ENCODE measurements at places on chromosomes 12 and 14.

- DNase-seq = no peak
Observed at GRCh38 chr12:93080452-93080851, 151.4 kb upstream of the EEA1 start.

- no peak for DNase-seq
Observed at GRCh38 chr12:103679421-103680170, 92.5 kb downstream of the STAB2 start.

DNA sequence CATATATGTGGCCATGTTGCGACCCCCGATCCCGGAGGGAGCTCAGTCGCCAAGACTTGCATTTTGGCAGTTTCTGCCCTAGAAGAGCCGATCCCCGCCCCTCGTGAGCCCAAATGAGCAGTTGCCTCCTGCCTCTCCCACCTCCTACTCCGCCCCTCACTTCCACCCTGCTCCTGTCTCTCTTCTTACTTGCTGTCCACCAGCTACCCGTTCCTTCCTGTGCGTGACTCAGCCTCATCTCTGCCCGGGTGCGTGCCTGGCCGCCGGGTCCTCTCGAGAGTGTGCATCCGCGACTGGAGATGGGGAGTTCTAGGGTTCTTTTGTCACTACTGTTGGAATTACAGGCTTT, 585 bp downstream of the GPATCH2L start:
- peak; percentile 63 for DNase-seq

GRCh38 chr14:100159094-100159864, at the start of gene DEGS2:
Gene DEGS2, minus strand, starts transcription at chr14:100159645. Its CDS starts 58 bp downstream, at chr14:100159587.
- DNase-seq = peak; percentile 69

- DNase-seq = no peak
Observed at GRCh38 chr14:31479027-31479426, 8.8 kb downstream of the GPR33 start.

DNA sequence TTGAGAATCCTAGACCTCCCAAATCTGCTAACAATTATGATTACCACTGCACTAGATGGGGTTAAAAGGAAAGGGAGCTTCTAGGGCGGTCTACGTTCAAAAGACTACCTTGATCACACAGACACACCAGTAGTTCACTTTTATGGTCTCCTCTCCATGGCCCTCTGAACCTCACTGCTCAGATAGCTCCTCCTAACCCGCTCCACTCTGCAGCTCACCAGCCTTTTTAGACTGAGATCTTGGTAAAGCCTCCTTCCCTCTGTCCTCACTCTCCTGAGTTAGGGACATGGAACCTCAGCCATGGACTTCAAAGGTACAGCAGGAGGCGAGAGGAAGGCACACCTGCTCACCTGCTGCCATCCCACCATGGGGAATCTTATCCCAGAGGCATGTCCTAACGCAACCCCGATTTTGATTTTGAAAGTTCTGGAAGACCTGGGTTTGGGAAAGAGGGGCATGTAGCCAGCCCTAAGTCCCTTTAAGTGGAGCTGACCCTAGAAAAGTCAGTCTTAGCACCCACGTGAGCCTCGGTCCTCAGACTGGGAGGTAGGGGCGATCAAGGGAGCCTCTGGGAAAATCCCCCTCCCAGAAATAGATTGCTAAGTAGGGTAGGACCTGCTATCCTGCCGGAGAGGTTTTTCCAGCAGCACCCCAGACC, 1.3 kb downstream of the ZNF219 start:
- no peak for DNase-seq

- DNase-seq = no peak
Observed at GRCh38 chr12:24491968-24492367, 456.9 kb downstream of the BCAT1 start.

DNA sequence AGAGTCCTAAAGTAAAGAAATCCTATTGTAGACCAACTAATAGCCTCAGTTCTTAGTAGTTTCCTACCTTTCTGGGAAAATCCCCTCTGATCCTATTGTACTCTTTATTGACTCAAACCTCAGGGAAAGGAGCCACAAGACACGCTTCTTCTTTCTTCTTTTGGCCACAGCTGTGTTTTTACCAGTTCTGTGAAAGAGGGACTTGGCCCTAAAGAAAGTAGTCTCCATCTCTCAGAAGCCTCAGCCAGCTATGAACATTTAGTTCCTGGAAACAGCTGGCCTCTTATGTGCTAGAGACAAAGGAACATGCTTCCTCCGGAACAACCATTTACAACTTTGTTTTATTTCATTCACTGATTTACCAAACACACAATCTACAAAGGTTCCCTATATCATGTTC, 66.1 kb upstream of the ARID2 start:
- DNase-seq = no peak

DNA sequence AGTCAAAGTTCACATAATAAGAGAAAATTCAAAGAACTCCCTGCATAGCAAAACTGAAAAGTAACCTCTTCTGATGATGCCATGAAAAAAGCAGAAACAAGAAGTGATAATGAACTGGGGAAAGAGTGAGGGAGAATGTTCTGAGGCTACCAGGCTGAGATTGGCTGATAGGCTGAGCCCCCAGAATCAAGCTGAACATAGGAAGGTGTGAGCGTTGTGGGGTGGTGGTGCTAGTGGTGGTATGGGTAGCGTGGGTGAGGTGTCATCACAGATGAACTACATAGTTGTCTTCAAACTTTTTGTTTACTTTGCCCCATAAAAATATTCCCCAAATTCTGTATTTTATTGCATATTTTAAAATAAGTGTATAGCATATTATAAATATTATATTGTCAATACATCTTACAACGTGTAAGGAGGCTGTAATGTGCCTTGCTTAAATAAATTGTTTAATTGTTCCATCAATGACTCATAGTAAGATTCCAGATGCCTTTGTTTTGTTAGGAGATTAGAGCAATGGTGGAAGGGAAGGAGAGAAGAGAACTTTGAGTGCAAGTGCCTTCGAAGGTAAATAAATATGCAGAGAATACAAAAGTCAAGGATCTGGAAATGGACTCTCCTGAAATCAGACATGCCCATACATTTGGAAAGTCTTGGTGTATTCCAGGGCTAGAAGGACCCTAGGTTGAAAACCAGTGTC, 15.8 kb upstream of the CFAP54 start:
- DNase-seq = no peak

DNA sequence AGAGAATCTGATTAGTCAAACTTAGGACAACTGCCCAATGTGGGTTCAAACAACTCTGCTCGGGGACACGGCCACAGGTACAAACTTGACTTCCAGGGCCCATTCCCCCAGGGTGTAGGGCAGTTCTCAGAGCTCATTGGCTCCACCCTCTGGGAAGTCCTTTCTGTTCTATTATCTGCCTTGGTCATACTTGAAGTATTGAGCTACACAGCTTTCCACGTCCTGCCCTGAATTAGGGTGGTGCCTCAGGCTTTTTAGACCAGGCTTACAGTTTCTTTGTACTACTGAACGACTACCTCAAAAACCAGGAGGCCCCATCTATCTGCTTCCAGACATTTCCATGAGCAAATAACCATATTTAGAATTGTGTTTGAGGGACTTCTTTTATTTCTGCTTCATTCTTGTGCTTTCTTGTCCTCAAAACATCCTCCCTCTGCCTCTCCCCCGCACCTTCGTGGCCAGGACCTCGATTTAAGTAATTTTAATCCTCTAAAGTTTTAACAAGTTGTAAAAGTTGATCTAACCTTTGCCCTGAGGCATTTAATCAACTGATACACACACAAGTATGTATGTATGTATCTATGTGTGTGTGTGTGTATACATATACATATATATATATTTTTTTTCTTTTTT, 281.7 kb upstream of the AMIGO2 start:
- DNase-seq = peak; percentile 30

DNA sequence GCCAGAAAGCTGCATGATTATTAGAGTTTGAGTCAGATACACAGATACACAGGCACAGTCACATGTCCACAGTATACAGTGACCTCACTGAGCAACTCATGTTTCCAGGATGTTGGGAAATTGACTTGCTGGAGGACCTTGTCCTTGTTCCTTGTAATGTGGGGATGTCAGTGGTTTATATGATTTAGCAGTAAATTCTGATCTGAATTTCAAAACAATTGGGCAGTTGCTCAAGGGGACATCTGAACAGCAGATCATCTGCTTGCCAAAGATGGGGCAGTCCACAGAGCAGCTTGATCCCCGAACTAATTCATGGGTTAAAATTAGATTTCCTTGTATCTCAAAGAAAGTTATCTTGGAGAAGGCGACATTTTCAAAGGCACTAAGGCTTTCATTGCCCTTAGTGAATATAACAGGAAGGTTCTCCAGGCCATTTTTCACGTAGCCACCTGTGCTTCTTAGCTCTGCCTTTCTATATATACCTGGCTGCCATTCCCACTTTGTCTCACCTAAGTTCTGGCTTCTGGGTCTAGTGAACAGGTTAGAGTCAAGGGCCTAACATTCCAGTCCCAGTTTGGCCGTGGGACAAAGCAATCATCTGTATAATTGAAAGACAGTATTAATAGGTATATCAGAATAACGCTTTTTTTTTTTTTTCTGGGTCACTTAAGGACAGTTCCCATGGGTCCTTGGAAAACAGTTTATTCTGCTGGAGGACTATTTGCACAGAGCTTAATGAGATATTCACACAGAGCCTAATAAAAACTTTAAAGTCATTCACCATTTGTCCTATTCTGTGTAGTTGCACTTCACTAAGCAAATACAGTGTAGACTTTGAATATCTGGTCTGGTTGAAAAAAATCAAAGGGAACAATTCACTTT, 64.9 kb upstream of the STRN3 start:
- DNase-seq = no peak

DNA sequence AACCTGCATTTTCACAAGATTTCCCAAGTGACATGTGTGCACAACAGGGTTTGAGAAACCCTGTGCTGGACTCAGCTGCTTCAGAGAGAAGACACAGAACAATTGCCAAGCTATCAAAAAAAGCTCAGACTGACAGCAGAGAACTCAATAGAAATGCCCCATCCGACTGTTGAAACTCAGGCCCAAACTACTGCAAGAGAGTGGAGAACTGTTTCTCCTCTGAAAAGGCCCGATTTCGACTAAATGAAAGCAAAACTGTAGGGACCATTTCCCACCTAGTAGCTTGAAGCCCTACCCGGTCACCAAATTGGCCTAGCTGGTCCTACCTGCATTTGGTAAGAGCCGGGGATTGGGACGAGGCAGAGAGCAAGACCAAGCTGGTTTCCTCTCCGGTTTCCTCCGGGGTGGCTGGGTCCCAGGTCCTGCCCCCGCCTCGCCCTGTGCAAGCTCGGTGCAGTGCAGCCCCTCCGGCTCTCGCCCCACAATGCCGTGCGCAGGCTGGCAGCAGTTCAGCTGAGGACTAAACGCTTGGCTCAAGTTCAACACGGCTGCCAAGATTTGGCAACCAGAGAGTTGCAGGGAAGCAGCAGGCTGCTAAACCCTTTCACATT, 1180.6 kb downstream of the VRK1 start:
- DNase-seq = peak; percentile 77

DNA sequence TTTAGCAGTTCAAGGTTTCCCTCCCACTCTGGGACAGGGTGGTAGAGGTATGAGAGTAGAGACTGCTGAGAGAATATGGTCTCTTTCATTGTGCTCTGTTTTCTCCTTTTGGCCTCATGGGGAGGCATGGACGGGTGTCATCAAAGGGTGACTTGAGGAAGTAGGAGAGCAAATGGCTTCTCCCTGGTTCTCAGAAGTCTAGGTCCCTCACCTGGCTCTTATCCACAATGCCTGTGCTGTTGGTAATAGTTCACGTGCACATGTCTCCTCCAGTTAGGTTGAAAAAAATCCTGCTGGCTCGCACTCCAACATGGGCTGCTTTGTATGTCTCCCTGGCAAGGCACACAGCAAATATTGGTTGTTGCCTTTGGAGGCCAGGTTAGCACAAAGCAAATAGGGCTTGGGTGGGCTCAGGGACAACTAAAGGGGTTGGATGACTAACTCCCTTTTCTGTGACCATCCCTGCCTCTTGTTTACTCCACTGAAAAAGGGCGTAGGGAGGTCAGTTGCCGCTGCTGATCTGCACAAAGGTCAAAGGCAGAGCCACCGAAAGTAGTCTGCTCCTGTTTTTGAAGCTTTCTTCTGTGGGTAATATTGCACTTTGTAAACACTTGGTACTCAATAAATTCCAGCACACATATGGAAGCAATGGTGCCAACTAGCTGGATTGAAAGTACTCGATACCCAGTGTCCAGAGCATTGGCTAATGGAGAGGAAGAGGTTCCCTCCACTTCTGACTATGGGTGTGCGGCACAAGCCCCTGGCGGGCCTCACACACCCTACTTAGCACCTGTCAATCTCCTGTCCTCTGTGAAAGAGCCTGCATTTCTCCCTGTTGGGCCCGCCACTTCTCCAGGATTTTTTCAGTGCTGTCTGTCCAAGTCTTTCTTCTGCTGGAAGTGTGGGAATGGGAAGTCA, 121.8 kb downstream of the SLC38A6 start:
- DNase-seq = no peak

DNA sequence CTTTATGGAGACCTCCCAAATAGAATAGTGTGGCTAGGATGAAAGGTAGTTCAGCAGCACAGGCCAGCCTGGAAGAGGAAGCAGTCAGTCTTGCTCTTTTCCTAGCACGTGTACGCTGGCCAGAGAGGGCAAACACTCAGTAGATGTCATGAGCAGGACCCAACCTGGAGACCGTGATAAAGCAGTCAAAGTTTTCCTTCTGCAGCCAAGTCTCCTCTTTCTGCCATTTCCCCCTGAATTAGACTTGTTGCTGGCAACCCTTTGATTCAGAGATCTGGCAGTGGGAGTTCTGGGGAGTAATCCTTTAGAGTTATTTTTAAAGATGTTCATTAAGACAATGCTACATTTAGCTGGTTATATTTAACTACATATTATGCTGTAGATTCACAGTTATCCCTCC, 183.7 kb downstream of the EXOC5 start:
- DNase-seq = no peak

DNA sequence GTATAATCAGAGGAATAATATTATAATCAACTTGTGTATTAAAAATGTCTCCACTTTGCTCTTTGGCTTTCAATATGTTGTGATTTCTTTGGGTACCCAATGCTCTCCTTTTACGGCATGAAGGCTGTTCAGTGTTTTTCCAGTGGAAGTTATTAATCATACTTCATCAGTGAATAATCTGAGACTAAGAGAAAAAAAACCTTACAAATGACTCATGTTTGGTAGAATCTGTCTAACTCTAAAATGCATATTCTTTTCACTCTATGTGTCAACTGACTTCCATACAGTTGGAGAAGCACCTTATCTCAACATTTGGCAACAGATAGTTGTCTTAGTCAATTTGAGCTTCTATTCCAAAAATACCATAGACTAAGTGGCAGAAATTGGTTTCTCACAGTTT, 82.2 kb downstream of the PTPRO start:
- no peak for DNase-seq

DNA sequence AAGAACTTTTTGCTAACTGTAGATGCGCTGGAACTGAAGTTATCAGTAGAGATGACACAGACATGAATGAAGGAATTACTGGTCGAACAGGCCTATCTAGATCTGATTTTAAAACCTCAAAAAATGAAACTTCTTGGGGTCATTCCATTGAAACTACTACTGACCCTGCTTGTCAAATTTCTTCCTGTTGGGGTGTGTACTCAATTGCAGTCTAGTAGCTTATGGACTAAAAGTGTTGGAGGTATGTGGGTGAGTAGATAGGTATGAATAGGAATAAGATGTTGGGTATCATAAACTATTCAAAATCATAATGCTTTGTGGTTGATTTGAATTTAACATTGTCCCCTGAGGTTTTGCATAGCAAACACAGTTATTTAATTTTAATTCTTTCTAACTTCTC, 9.2 kb downstream of the APOLD1 start:
- no peak for DNase-seq

- no peak for DNase-seq
Observed at GRCh38 chr12:132638541-132639408, 20.2 kb downstream of the P2RX2 start.

GRCh38 chr12:66055837-66056319, 74.7 kb downstream of the LLPH start:
- no peak for DNase-seq

Data from stimulated activated CD4-positive, alpha-beta T cell treated with anti-CD3 and anti-CD28 coated beads, Interleukin-4, amount 100 ng/mL, for 1 hour (primary cell).